ENCODE measurements at places on chromosomes 16 and 17.

GRCh38 chr16:24723663-24724062, 5.8 kb upstream of the TNRC6A start:
- no peak for DNase-seq

GRCh38 chr17:72334205-72334604, 213.4 kb downstream of the SOX9 start:
- no peak for DNase-seq

DNA sequence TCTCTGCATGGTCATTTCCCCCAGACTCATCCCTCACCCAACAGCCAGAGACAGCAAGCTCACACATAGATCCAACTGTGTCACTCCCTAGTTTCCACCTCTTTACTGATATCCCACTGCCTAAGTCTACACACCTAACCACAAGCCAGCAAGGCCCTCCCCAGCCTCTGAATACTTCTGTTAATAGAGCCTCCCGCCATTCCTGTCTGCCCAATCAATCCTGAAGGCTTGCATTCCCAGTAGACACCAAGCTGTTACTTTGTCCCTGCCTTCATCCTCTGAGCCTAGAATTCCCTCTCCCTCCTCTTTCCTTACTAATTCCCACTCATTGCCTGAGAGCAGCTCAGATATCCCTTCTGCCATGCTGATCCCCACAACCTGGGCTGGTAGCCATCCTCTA, 4.7 kb downstream of the C17orf113 start:
- DNase-seq = no peak

DNA sequence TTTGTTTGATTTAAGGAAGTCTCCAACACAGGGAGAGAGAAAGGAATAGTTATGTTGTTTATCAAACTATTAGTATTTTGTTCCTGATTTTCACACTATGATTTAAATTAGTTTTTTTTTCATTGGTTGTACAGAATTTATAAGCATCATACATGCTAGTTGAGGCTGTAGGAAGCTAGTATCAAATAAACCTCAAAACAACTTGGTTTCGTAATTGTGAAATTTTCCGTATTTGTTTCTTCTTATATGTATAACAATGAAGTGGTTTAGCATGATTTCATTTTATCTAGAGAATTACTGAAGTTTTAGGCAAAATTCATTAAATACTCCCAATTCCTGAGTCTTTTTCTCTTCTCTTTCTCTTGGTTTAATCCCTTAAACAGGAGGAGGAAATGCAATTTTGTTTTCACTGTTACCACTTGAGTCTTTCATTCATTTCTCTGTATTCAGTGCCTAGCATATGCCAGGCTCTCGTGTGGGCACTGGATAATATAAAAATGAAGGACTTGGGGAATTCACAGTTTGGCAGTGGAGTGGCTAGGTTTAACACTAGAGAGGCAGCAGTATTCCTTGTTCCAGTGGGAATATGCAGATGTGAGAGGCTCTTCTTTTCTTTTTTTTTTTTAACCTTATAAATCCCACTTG, 1.8 kb downstream of the CYLD start:
- no peak for DNase-seq

GRCh38 chr17:79991924-79992648, 43.6 kb downstream of the TBC1D16 start:
- no peak for DNase-seq

- DNase-seq = no peak
Observed at GRCh38 chr16:20611350-20611902, 35.3 kb upstream of the ACSM2B start.

DNA sequence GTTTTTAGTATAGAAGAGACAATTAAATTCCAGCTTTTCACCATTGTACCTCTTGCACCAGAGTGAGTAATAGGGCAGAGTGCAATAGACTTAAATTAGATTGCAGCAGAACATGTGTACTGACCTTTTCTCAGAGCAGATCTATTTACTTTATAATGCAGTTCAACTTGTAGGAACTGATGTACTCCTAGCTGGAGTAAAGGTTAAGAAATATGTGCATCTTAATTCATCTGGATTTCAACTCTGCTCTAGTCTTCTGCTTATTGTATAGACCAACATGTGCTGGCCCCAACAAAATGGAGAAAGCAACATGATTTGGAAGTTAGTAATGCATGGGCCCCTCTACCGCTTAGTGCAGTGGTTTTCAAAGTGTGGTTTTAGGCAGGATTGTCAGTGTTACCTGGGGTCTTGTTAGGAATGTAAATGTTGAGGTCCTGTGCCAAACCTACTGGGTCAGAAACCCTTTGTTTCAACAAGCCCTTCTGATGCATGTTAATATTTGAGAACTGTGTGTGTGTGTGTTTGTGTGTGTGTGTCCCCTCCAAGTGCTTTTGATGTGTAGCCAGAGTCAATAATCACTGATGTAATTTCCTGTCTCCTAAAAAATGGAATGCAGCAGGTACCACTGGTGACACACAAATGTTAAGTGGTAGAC, 138.6 kb downstream of the TOX3 start:
- DNase-seq = no peak

DNA sequence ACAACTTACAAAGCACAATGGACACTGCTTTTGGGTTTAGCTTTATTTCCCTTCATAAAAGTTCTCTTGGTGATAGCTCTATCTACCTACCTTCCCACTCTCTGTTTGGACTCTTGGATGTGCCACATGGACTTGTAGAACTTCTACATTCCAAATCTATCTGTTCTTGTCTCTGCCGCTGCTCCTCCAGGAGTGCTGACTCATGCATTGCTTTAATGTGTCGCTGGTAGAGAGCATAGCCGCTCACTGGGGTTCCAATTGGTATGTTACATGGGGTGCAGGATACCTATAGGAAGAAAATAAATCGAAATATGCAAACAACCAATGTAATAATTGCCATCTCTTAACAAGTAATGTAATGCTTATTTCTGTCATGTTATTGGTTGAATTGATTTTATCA, 92.1 kb downstream of the TTC19 start:
- no peak for DNase-seq

DNA sequence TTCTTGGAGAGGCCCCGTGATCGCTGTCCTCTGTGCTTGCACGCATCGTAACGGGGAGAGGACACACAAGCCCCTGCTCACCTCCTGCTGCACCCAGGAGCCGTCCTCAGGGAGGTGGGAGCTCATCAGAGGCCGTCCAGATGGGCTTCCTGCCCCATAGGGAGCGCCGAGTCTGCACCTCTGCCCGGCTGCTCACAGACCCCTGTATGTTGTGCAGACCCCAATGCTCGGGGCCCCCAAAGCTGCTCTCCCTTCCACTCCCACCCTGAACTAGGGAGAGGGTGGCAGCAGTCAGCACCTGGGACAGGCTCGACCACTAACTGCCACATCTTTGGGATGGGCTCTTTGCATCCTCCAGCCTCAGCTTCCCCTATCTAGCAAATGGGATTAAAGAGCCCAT, 4.4 kb upstream of the ZNF469 start:
- no peak for DNase-seq
